ENCODE measurements at places on chromosomes 1 and 21.

DNA sequence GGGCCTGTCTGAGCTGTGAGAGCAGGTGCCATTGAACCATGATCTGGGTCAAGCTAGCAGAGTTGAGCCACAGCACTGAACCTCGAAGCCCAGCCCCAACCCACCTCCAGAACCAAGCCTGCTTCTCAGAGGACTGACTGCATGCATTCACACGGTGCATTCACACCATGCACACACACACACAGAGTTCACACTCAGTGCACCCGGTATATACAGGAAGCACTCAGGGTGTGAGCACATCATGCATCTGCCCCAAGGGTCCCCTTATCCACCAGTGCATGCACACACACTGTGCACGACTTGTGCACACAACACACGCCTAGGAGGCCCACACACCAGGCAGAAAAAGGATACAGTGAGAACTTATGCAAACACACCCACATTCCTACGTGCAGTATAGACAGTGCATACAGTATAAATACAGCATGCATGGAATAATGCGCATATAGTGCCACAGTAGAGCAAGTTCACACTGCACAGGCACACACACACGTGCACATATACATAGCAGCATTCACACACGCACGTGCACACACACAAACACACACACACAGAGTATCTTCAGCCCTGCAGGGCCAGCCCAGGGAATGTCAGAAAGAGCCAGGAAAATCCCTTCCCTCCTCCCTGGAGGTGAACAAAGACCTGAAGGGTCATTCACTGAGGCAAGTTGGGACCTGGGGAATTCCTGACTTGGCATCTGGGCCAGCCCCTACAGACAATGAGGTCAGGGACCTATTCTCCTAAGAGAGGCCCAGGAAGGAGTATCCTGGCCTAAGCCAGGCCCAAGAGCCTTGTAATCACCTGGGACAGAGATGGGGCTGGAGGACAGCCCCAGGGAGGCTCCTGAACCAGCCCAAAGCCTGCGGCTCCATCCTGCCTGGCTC, 42.1 kb downstream of the CAMK2N1 start:
- DNase-seq = no peak

DNA sequence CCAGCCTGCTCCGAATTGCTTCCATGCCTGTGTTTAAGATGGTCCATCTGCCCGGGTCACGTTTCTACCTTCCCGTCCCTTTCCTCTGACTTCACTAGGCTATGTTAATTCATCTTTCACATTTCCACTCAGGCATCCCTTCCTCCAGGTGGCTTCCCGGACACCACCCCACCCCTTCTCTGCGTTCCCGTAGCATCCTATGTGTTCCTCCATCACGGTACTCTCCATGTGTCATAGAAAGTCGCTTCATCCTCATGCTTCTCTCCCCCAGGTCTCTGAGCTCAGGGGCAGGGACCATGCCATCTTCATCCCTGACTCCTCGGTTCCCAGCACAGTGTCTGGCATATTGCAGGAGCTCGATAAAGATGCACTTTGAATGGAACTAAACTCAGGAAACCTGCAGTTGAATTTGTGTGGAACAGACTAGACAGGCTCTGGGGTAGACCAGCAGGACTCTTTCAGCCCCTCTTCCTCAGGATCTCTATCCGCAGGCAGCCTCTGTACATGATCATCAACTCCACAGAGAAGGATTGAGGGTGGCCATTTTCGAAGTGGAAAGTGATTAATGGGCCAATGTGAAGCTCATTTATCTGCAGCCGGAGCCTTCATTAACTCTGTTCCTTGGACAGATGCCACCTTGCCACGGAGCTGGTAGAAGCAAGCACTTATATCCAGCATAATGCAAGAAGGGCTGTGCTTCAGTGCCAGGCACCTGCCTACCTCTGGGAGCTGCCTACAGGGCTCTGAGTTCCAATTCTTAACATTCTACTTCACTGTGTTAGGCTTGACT, 9.1 kb downstream of the C1orf226 start:
- DNase-seq = no peak

DNA sequence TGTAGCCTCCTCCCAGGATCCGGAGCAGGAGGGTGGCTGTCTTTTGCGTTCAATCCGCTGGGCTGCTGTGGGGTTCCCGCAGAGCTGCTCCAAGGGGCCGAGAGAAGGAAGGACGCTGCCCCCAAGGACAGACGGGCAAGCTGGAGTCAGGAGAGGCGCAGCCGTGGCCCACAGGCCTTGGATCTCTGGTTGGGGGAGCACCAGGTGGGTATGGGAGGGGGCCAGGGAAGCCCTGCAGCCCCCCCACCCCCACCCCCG, 15.9 kb upstream of the SKI start:
- DNase-seq = no peak

DNA sequence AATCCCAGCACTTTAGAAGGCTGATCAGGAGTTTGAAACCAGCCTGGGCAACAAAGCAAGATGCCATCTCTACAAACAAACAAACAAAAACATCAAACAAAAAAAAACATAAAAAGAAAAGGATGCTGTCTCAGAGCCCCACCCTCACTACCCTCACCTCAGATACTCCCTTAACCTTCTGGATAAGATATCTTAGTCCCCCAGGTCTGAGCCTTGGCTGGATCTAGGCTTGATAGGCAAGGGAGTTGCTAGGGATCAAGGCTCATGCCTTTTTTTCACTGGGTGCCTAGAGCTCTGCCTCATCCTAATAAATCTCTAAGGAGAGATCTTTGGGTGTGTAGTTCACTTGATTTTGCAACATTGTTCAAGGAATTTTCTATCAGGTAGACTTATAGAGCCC, 7.4 kb downstream of the HDAC1 start:
- no peak for DNase-seq

DNA sequence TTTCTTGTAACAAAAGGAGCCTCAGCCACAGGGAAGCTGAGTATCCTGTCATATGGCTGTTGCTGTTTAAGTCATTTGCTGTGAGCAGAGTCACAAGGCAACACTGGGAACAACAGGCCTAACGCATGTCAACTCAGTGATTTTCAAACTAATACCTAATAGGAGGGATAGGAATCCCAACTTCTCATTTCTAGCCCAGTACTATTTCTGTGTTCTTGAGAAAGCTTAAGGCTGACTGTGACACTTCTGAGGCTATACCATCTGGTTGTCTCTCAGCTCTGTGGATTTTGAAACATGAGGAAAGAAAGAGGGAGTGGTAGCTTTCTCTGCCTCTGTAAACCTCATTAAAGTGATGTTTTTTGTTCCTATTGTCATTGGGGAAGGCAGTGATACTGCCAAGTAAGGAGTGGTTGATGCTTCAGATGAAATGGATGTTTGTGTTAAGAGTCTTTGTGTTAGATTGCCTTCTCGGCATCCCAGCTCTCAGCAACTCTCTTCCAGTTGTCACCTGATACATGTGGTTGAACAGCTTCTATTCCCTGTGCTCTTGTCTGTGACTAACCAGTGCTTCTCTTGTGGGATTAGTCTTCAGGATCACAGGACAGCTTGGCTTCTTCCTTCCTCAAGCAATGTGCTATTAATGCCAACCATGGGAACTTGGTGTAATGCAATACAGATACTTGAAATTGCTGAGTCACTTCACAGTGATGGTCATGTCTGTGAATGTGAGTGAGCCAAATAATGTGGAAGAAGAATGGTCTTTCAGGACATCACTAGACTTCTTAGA, 166.8 kb upstream of the IVNS1ABP start:
- DNase-seq = peak; percentile 41

GRCh38 chr21:38220270-38220737, 36.5 kb upstream of the KCNJ15 start:
- no peak for DNase-seq

- DNase-seq = peak; percentile 91
Measured at GRCh38 chr1:209808059-209808581, 2.2 kb upstream of the IRF6 start.

DNA sequence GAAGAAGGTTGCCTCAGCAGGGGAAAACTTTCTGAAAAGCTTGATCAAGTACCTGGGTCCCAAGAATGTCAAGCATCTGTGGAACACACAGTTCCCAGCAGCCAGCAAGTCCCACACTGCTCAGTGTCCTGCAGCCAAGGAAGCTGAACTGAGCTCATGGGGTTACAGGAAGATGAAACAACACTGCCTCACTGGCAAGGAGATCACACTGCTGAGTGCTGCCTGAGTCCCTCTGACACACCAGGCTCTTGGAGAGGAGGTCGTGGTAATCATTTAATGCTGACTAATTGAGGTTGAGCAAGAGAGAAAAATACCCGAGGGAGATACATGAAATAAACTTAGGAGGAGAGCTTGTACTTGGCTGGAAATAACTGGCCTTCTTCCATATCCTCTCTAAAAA, 75.2 kb downstream of the MPZL1 start:
- DNase-seq = peak; percentile 95

- no peak for DNase-seq
Measured at GRCh38 chr21:37560385-37560784, 193.8 kb downstream of the DYRK1A start.

- no peak for DNase-seq
Measured at GRCh38 chr1:48674641-48675040, 102.0 kb downstream of the BEND5 start.

- peak; percentile 15 for DNase-seq
Measured at GRCh38 chr1:199551967-199552565, 475.4 kb upstream of the NR5A2 start.

DNA sequence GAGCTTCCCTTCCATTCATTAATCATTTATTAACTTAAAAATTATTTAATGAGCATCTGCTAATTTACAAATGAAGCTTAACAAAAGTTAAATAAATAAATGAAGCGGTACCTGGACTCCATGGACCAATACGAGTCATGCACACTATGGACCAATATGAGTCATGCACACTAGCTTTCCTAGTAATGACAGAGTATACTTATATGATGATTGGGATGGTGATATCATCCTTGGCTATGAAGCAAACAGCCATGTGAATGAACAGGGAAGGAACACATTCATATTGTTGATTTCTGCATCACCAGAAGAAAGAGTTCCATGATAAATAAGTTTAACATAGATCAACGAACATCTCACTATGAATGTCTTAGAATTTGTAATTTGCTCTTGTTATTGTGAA, 109.9 kb downstream of the SPAG17 start:
- no peak for DNase-seq

DNA sequence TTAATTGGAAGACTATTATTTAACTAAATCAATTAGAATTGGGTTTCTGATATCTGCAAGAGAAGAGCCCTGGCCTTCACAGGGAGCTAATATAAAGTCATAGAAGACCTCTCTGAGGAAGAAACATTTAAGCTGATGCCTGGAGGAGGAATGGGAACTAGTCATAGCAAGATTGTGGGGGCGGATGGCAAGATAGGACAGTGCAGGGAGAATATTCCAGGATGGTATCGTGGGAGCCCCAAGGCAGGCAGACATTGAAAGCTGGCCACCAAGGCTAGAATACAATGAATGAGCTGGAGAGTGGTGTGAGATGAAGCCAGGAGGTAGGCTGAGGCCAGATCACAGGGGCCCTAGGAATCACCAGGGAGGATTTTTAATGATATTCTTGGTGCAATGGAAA, 20.8 kb upstream of the MYSM1 start:
- no peak for DNase-seq

- no peak for DNase-seq
Measured at GRCh38 chr1:24763671-24764070, 18.4 kb downstream of the CLIC4 start.

DNA sequence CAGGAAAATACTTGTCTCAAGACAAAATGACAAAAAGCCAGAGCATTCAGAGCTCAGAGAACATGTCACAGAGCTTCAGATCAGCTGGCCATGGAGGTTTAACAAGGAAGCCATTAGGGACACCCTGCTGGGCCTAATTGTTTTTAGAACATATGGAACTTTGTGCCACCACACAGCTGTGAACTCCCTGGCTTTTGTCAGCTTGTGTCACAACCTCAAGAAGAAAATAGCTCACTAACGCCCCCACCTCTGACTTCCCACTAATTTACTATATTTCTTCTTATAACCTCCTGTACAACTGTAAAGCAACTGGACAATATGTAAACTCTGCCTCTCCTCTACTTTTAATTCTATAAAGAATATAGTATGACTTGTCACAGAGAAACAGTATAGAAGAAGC, 21.0 kb upstream of the TDRD10 start:
- DNase-seq = no peak

DNA sequence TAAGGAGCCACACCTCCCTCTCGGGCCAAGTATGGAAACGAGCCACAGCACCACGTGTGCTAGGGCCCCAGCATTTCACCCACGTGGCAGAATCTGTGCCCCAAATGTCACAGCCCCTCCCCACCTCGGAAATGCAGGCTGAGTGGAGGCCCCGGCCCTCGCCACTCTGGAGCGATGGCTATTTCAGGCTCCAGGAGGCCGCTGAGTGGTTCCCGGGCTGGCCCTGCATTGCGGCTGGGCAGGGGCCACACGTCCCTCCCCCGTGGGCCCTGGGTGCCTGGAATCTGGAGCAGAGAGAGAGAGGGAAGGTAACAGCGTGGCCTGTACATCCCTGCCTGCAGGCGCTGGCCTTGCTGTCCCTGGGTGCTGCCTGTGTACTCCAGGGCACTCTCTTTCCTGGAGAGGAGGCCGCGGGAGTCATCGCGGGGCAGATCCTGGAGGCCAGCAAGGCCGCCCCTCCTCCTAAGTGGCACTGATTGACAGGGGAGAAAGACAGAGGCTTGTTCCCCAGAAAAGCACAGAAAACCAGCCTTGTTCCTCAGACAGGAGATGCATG, 68.0 kb upstream of the TRAPPC10 start:
- DNase-seq = no peak

GRCh38 chr1:10152709-10153284, 57.6 kb upstream of the KIF1B start:
- no peak for DNase-seq

DNA sequence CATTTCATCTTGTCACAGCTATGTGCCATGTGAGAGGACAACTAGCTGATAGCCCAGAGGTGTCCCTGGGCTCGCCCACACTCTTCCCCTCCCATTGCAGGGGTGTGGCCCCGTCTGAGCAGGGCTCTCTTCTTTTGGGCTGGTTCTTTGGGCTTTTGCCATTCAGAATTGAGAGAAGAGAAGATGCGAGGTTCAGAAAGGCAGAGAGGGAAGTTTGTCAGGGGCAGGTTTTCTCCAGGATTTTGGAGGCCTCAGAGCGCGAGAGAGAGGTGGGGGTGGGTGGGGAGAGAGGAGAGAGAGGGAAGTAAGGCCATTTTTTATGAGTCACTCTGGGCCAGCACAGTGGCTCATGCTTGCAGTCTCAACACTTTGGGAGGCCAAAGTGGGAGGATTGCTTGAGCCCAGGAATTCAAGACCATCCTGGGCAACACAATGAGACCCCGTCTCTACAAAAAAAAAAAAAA, 5.2 kb downstream of the IFI6 start:
- no peak for DNase-seq

All from HS-5 (cell line).